ENCODE measurements at places on chromosomes 4 and X.

DNA sequence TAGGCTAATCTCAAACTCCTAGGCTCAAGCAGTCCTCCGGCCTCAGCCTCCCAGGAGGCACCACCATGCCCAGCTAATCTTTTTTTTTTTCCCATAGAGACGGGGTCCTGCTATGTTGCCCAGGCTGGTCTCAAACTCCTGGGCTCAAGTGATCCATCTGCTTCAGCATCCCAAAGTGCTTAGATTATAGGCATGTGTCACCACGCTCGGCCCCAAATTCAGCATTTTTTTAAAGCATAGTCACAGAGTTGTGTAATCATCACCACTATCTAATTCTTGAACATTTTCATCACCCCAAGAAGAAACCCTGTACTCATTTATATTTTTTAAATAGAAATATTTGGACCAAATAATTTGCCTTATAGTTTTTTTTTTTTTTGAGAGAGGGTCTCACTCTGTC is 10.3 kb downstream of the CENPI start:
- DNase-seq = no peak

- no peak for DNase-seq
Observed at GRCh38 chrX:122857734-122858133, 326.3 kb upstream of the GRIA3 start.

GRCh38 chrX:84188320-84188834 is 378 bp upstream of the RPS6KA6 start:
- DNase-seq = peak; percentile 68

GRCh38 chrX:107710617-107711391 is 64.8 kb downstream of the TSC22D3 start:
- peak; percentile 74 for DNase-seq

- no peak for DNase-seq
Observed at GRCh38 chrX:107935664-107936433, 46.3 kb downstream of the TEX13B start.

GRCh38 chr4:178599521-178599920 is 1157.3 kb upstream of the AGA start:
- no peak for DNase-seq

- no peak for DNase-seq
Observed at GRCh38 chrX:143635915-143636314, at the start of gene SLITRK4. Gene SLITRK4, minus strand, starts transcription at chrX:143636101. Its CDS starts 4,993 bp downstream, at chrX:143631108.

- no peak for DNase-seq
Observed at GRCh38 chr4:23929248-23929647, 39.4 kb upstream of the PPARGC1A start.

- DNase-seq = no peak
Observed at GRCh38 chr4:102751941-102752340, 8.8 kb downstream of the MANBA start.

GRCh38 chrX:128992107-128992971 is 531.0 kb downstream of the SMARCA1 start:
- DNase-seq = no peak

GRCh38 chr4:117096462-117096861 is 11.1 kb upstream of the TRAM1L1 start:
- no peak for DNase-seq

- DNase-seq = no peak
Observed at GRCh38 chr4:119005928-119006460, 117.3 kb downstream of the SYNPO2 start.

- DNase-seq = no peak
Observed at GRCh38 chr4:124143632-124144031, 568.9 kb downstream of the ANKRD50 start.

GRCh38 chr4:70927502-70928137 is 25.5 kb downstream of the MOB1B start:
- DNase-seq = no peak

- no peak for DNase-seq
Observed at GRCh38 chr4:99612281-99612680, 37.7 kb downstream of the MTTP start.

GRCh38 chrX:134718966-134719317 is 60.7 kb upstream of the PLAC1 start:
- DNase-seq = no peak

- DNase-seq = no peak
Observed at GRCh38 chr4:89493367-89493766, 185.8 kb upstream of the GPRIN3 start.

DNA sequence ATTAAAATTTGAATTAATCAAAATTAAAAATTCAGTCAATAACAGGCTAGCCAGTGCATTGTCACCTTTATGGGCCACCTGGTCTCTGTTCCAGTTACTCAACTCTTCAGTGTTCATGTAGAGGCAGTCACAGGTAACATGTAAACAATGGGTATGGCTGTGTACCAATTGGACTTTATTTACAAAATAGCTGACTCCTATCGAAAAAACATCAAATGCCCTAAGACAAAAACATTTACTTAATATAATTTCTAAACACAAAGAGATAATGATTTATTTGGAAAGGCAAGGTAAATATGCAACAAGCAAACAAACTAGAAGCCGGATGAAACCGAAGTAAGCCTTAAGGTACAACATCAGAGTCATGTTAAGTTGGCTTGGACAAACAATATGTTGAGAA is 8.8 kb downstream of the TMEM150C start:
- DNase-seq = no peak

- no peak for DNase-seq
Observed at GRCh38 chr4:76197031-76197743, 16.4 kb downstream of the SCARB2 start.

- no peak for DNase-seq
Observed at GRCh38 chrX:69131886-69132285, 33.4 kb downstream of the PJA1 start.

- DNase-seq = no peak
Observed at GRCh38 chr4:1290165-1290977, 680 bp downstream of the MAEA start.

GRCh38 chrX:147522981-147523380 is 388.7 kb upstream of the FMR1 start:
- DNase-seq = no peak

DNA sequence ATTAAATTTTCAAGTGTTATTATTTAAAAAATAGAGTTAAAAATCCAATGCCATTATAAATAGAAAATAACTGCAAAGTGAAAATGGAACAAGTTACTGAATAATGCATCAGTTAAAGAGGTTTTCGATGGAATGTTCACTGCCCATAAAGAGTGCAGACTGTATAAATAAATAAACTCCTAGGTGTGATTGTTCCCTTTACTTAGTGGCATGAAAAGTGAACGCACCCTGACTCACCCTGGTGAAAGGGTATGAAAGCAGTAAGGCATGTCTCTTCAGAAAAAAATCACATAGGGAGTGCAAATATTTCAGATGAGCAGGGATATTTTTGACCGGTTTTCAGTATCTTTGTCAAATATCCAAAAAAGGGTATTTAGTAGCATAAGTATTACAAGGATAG is 387.8 kb downstream of the DCAF12L2 start:
- no peak for DNase-seq

GRCh38 chr4:103787057-103787456 is 67.3 kb upstream of the TACR3 start:
- DNase-seq = no peak

GRCh38 chr4:112196461-112196860 is 35.1 kb upstream of the AP1AR start:
- DNase-seq = no peak

- no peak for DNase-seq
Observed at GRCh38 chrX:6134255-6134654, 94.4 kb downstream of the NLGN4X start.

DNA sequence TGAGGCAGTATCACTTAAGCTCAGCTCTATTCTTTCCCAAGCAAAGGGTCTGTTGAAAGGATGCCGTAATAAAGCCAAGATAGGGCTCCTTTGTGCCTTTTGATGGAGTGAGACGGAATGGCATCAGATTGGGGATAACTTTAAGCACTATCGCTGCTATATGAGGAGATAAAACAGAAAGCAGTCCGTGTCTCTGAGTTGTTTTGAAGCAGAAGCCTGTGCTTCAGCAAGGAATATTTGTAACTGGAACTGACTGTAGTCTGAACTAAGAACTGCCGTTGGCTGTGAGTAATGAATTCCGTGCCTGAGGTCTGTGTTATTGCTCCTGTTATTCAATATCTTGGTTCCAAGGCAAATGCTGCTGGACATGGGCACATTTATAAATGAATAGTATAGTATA is 297.4 kb downstream of the ANKRD50 start:
- peak; percentile 2 for DNase-seq

GRCh38 chr4:15682242-15683142 is 865 bp downstream of the FAM200B start:
- DNase-seq = no peak

GRCh38 chr4:43251841-43252240 is 359.3 kb downstream of the GRXCR1 start:
- DNase-seq = no peak

- DNase-seq = no peak
Observed at GRCh38 chr4:48649505-48649904, 130.6 kb downstream of the FRYL start.

GRCh38 chr4:48069026-48069425 is 52.5 kb downstream of the NIPAL1 start:
- DNase-seq = no peak

- DNase-seq = peak; percentile 16
Observed at GRCh38 chrX:153226344-153227185, 47.5 kb downstream of the MAGEA1 start.

- no peak for DNase-seq
Observed at GRCh38 chr4:70589785-70590184, 2.3 kb upstream of the AMBN start.

- no peak for DNase-seq
Observed at GRCh38 chr4:47597696-47598095, 112.6 kb downstream of the ATP10D start.

DNA sequence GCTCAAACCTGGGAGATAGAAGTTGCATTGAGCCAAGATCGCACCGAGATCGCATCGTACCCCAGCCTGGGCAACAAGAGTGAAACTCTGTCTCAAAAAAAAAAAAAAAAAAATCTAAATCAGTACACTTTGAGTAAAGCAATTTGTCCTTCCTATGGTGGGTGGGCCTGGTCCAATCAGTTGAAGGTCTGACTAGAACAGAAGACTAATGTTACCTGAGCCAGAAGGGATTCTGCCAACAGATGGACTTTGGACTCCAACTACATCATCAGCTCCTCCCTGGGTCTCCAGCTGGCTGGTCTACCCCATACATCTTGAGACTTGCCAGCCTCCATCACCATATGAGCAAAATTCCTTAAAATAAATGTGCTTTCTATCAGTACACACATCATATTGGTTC is 155.2 kb downstream of the DHRSX start:
- no peak for DNase-seq

- peak; percentile 73 for DNase-seq
Observed at GRCh38 chr4:81405900-81406401, 65.8 kb downstream of the RASGEF1B start.

DNA sequence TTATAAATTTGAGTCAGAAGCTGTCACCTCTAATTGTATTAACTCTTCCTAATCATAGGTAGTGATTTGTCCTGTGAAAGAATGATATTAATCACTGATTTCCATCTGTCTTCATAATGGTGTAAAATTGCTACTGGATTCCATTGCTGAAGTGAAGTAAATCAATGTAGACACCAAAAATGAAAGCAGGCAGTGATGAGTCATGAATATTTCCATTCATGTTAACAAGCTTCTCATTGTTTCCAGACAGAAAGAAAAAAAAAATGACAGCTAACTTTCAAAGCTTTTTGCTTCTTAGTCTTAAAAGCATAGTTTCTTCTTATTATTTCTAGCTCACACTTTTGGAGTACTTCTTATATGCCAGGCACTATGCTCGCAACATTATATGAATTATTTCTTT is 21.5 kb downstream of the FAM114A1 start:
- DNase-seq = peak; percentile 54

- peak; percentile 16 for DNase-seq
Observed at GRCh38 chrX:75156531-75156945, 455 bp upstream of the ABCB7 start.

GRCh38 chr4:73675623-73676022 is 55.4 kb upstream of the RASSF6 start:
- no peak for DNase-seq

- DNase-seq = no peak
Observed at GRCh38 chr4:110109455-110109854, 89.0 kb downstream of the ELOVL6 start.

GRCh38 chr4:119261986-119262385 is 49.5 kb downstream of the USP53 start:
- DNase-seq = peak; percentile 10

GRCh38 chr4:1285151-1285789 is 4.4 kb upstream of the MAEA start:
- DNase-seq = no peak

GRCh38 chrX:153495362-153495751 is 577 bp downstream of the BGN start:
- peak; percentile 61 for DNase-seq

- DNase-seq = no peak
Observed at GRCh38 chr4:121943941-121944340, 7.9 kb downstream of the TRPC3 start.

DNA sequence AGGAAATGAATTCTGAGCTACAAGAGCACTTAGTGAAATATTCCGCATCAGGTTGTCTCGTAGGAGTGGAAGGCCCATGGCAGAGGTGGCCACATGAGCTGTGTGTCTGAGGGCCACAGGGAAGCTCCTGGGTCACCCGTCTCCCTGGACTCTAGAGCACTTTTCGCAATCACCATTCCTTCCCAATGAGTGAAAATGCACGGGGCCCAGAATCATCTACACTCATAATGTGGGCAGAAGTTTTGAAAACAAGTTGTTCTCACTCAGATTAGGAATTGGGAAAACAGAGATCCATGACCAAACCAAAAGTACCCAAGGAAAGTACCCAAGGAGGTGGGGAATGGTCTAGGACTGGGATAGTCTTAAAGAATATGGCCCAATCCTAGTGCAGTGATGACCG is 94.4 kb downstream of the SCD5 start:
- DNase-seq = no peak

DNA sequence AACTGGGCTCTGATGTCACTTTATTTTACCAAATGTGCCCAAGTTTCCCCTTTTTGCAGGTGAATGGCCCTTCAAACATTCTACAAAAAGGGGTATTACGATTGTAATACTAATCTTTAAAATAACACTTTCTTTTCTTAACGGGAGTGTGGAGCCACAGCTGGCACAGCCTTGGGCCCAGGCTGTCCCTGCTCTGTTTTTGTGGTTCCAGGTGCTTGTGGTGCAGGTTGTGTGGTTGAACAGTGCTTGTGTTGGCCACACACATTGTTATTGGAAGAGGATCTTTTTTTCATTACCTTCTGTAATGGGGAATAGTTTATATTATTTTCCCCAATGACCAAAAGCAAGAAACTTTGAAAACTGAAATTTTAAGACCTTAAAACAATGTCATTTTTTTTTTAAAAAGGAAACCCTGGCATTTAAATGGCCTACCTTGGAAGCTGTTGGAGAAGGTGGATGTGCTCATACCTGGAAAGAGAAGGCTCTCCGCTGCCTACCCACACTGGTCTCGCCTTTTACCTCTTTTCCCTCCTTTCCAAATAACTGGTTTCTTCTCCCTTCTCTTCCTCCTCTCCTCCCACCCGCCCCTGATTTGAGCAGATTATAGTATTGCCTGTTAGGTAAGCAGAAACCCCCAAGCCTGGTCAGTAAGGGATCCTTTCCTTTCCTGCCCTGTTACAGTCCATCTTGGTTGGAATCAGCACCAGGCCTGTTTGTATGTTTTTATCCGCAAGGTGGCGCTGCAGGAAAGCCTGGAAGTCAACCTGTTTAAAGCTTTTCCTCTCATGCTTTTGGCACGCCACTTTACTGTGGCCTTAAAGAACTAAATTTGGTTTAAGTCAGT is 28.6 kb downstream of the HADH start:
- DNase-seq = peak; percentile 72

GRCh38 chrX:152899874-152900719 is 2.2 kb downstream of the ZNF185 start:
- no peak for DNase-seq
